ENCODE measurements at places on chromosomes 12 and 14.

DNA sequence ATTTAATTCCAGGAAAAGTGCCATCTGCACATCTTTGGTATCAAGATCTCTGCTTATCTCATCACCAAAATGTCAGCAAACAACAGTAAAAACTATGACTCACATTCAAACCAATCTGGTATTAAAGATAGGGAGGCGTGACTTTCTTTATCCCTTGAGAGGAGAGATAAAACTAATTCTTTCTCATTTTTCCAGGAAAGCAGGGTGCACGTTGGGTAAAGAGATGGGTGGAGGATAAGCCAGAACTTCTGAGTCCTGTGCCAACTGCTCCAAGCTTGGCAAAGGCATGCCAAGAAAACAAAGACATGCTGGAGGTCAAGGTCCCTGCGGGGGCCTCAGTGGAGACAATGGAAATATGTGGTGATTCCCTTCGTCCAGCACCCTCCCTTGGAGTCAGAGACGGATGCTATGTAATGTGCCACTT lies 225.8 kb upstream of the PLXNC1 start:
- no peak for DNase-seq

- DNase-seq, result no peak
These were observed 34.9 kb downstream of the GABARAPL1 start for GRCh38 chr12:10247436-10248058.

- no peak for DNase-seq
These were observed 106.7 kb downstream of the ZFP36L1 start for GRCh38 chr14:68686205-68686465.

GRCh38 chr12:7501031-7501588 lies 2.5 kb downstream of the CD163 start:
- DNase-seq, result peak; percentile 78

DNA sequence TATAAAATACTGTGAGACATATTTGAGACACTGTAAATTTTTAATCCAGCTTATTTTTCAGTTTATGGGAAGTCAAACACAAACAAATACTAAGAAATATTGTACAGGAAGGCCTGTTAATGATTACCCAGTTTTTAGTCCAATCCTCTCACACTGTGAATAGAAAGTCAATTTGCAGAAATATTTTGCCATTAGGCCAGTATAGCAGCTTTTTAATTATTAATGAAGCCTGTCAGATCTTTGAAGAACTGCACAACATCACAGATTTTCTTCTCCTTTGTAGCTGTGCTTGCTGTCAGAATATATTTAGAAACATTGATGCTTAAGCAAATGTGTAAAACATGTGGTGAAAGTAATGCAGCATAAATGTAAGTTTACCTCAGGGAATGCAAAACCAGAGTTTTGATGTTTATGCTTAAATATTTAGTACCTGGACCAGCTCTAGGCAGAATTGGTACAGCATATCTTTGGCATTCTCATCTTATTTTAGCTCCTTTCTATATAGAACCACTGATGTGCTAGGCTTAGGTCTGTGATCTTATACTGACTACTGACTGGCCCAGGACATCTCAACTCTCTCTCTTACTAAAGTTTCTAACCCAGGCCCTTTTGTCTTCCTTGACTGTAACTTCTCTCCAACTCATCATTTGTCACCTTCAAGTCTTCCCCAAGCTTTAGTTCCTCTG lies 230.8 kb upstream of the NAV3 start:
- no peak for DNase-seq

- DNase-seq, result no peak
These were observed 40.5 kb upstream of the USP44 start for GRCh38 chr12:95591731-95592130.

DNA sequence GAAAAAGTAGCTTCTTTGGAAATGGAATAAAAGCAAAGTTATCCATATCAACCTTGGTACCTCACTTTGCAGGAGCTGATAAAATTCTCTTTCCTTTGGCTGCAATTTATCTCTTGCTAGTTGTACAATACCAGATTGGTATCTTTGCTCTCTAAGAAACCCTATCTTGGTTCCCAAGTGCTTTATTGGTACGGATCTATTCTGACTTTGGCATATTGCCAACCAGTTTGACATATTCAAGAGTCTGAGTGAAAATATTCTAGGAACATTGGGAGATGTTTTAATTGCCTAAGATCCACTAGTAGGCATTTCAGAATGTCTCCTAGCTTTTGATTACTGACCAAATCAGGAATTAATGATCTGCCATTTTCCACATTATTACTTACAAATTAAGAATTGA lies 167.2 kb upstream of the ATP2B1 start:
- no peak for DNase-seq

DNA sequence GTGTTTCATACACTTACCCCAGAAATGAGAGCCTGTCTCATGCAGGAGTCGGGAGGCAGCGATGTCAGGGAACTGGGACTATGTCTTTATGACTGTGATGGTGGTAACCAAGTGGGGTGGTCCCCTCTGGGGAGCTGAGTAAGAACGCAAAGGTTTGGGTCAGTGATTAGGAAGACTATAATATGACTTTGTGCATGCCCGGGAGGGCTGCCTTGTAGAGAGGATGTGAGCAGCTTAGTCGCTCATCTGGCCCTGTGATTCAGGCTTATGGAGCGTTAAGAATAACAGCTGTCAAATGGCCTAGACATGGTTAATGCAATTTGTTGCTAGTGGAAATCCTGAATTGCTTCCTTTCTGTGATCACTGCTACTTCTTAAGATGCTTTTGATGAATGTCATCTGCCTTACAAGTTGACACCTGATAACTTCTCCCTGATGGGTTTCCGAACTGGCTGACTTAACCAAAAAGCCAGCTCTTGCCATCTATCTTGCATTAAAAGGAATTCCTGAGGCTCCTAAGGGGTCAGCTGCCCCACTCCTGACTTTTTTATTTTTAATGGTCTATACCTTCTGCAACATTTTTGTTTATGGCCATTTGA lies 35.4 kb upstream of the AACS start:
- DNase-seq, result no peak

- DNase-seq, result peak; percentile 27
These were observed 879.2 kb downstream of the AACS start for GRCh38 chr12:125944446-125944845.

- DNase-seq, result peak; percentile 57
These were observed 95.6 kb downstream of the GAS2L3 start for GRCh38 chr12:100668945-100669536.

DNA sequence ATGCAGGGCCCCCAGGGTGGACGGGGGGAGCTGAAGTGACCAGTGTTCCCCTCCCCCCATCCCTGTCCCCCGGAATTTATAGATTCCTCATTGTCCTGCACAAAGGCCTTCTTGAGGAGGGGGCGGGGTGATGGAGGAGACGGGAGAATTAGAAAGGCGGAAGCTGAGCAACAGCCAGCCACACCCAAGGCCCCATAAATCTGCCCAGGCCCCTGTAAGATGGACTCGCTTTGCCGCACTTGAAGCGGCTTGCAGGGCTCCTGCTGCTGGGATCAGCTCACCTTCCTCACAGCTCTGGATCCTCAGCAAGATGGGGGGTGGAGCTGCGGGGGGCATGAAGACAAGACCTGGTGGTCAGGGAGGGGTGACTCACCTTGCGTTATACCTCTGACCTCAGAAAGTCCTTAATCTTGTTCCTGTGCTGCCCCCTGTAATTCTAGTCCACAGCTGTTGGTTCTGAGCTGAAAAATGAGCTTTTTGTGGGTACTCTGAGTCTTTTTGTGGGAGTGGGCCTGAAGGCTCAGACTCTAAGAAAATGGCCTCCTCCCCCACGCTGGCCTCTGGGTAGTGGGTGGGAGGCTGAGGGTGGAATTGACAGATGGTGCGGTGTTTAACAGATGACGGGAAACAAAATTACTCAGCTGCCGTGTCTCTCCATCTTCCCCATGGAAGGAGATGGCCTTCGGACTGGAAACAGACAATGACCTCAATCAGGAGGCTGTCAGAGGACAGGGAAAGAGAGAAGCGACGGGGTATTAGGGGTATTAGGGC lies 15.8 kb upstream of the ANKRD33 start:
- no peak for DNase-seq

DNA sequence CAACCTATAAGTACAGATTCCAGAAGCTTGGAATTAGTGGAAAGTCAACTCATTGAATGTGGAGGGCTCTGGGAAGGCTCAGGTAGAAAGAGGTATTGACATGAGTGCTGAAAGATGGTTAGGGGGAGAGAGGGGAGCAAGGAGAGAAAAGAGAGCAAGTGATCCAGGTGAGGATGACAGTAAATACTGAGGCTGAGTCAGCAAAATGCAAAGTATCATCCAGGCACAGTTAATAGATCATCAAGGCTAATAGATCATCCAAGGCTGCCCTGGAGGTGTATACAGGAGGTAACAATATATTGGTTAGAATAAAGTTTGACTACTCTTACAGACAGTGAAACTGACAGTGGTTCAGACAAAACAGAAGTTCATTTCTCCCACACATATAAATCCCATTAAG lies 100.5 kb downstream of the TBX5 start:
- DNase-seq, result no peak

- DNase-seq, result no peak
These were observed 452.7 kb upstream of the TMPO start for GRCh38 chr12:98062464-98063245.

GRCh38 chr14:34781242-34781641 lies 66.8 kb upstream of the CFL2 start:
- peak; percentile 98 for DNase-seq

DNA sequence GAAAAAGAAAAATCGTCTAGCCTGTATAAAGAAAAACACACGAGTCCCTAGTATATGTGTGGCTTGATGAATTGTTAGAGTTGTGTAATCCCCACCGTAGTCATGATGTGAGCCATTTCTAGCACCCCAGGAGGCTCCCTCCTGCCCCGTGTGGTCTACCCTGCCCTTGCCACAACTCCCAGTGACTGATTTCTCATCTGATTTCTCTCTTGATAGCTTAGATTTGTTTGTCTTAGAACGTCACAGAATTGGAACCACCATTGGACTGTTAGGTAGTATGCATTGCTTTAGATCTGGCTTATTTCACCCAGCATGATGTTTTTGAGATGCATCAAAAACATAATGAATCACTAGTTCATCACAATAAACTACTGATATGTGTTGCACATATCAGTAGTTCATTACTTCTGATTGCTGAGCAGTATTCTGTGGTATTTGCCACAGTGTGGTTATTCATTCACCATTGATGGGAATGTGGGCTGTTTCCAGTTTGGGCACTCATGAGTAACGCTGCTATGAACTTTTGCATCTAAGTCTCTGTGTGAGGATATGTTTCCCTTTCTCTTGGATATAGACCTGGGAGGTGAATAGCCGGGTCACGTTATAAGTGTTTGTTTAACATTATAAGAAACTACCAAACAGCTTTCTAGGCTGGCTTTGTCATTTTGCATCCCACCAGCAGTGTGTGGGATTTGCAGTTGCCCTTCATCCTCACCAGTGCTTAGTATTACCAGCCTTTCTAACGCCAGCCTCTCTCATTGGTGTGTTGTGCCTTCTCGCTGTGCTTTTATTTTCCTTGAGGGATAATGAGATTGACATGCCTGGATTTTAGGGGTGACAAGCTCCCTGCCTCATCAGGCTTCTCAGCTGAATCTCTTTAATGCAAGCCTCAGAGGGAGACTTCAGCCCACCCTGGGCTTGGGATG lies 31.9 kb upstream of the NCOR2 start:
- DNase-seq, result peak; percentile 43

GRCh38 chr12:22543246-22544037 lies 900 bp downstream of the C2CD5 start:
- DNase-seq, result peak; percentile 11

DNA sequence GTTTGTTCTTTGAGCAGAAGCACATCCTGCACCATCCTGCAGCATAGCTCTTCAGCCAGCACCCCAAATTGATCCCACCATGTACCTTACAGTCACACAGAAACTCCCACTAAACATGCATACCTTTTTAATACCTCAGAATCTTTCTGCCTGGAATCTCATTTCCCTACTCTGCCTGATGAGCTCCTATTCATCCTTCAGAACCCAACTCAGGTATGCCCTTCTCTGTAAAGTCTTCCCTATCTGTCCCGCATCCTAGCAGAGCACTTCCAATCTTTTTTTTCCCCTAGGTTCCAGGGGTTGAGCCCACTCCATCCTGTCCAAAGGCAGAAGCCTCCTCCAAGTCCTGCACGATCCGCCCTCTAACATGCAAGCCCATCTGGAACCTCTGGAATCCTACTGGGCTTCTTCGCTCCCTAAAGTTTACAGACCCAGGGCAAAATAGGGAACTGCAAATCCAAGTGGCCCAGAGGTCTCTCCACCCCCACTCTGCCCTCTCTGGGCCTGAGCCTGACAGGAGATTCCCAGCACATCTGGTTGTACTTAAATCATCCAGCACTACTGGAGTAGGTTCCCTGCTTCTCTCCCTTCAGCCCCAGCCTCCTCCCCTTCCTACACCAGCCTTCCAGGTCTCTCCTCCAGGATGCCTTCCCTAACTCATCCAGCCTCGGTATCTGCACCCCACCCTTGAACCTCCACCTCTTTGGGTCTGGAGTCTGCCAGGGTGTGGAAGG lies 4.1 kb upstream of the FIGNL2 start:
- no peak for DNase-seq

DNA sequence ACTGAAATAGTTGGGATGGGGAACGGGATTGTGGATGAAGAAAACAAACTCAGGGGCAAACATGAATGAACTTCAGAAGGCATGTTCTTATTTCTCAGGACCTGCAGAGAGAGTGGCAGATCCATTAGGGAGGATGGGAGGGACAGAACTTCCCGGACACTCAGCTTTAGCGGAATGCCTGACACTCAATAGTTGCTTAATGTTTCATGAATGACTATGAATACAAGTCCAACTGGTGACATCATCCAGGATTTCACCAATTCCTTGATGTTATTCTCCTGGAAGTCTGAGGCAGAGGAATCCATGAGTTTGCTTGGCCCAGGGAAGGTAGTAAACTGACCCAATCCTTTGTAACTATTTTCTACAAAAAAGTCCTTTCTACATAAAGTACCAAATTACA lies 37.8 kb upstream of the LRRC10 start:
- DNase-seq, result peak; percentile 71

GRCh38 chr14:95098984-95099599 lies 58.2 kb downstream of the DICER1 start:
- DNase-seq, result peak; percentile 52

DNA sequence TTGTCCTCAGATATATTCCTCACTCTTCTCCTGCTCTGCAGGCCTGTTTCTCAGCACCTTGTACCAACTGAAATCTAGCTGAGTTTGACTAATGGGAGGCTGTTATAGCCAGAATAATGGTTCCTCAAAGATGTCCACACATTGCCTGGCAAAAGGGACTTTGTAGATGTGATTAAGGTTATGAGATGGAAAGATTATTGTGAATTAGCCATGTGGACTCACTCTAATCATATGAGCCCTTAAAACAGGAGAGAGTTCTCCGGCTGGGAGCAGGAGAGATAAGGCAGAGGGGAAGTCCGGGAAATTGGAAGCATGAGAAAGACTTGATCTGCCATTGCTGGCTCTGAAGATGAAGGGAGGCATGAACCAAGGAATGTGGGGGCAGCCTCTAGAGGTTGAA lies 40.0 kb upstream of the KTN1 start:
- no peak for DNase-seq

Data from HT1080 (cell line).